T-cell (primary cell): ENCODE measurements at places on chromosomes 11 and 22. TPM values are rescaled to one million over a fixed set of nuclear protein-coding genes. Genes with fewer than 3 reads are reported as not detected.

TSPAN18 gene
- total RNA-seq, result 20.0 TPM

BATF2 gene
- not detected for total RNA-seq

PGR gene
- not detected for total RNA-seq

SYT7 gene
- total RNA-seq, result not detected

PAK1 gene
- total RNA-seq, result 24.9 TPM

ESAM gene
- total RNA-seq, result 3.5 TPM
